EL (cell line): ENCODE measurements at places on chromosomes 5 and 9.

GRCh38 chr5:40124367-40124766, 555.3 kb upstream of the PTGER4 start:
- DNase-seq: peak; percentile 16

DNA sequence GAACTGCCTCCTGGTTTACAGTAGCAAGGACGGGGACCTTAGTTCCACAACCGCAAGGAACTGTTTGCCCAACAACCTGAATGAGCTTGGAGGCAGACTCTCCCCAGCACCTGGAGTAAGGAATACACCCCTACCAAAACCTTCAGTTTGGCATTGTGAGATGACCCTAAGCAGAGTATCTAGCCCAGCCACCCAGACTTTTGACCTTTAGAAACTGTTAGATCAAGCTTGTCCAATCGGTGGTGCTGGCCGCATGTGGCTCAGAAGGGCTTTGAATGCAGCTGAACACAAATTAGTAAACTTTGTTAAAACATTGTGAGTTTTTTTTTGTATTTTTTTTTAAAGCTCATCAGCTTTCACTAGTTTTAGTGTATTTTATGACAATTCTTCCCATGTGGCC, 86.9 kb upstream of the C9orf72 start:
- no peak for DNase-seq

DNA sequence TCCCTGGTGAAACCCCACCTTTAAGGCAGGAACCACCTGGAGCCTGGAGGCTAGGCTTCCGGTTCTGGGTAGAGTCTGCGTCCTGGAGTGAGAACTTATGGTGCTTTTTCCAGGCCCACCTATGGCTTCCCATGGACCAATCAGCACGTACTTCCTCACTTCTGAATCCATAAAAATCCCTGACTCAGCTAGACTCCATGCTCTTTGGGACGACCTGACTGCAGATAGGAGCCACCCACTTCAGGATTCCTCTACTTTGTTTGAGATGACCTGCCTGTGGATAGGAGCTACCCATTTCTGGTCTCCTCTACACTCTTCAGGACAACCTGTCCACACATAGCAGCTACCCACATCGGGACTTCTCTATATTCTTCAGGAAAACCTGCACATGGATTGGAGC, 168.8 kb upstream of the IRX2 start:
- no peak for DNase-seq

DNA sequence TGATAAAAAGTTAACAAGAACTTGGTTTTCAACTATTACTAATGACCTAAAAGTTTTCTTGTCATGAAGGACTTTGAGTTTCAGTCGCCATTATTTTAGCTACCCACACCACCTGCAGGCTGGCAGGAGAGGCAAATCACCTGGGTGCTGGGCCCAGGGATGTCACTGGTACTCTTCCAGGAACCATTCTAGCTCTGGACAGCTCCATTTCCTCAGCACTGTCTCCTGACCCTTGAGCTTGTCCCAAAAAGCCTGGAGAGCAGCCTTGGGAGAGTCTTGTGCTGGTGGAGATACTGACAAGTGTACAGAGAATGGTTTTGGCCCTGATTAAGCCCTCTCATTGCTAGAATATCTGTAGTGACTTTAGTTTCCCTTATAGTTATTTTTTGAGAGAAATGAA, 1924.1 kb upstream of the WWC1 start:
- no peak for DNase-seq

- DNase-seq: no peak
Measured at GRCh38 chr9:38724754-38725153, 4.8 kb upstream of the FAM240B start.

DNA sequence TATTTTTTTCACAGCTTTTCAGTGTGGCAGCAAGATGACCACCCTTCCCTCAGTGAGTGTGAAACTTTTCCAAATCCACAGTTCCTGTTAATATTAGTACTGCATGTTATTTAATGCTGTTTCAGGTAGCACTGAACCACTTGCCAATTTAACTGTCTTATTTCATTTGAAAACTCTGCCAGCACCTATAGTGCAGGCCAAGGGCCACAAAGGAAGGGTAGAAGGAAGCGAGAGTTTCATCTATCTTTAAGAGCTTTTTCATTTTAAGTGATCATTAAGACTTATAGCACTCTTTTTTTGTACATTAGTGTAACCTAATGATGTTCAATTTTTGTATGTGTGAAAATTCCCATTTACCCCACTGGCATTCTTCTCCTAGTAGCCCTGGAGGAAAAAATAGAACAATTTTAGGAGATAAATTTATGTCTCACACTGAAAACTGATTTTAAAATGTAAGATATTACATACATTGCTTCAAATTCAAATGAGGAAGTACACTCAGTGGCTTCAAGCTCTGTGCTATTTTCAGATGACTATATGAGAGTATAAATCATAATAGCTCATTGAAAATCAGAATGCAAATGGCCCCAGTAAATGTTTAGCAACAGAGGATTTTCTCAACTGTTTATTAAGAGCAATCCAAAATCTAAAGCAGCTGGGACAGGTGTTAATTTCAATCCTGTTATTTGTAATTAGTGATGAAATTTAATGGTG, 820.5 kb downstream of the PTPRD start:
- no peak for DNase-seq

DNA sequence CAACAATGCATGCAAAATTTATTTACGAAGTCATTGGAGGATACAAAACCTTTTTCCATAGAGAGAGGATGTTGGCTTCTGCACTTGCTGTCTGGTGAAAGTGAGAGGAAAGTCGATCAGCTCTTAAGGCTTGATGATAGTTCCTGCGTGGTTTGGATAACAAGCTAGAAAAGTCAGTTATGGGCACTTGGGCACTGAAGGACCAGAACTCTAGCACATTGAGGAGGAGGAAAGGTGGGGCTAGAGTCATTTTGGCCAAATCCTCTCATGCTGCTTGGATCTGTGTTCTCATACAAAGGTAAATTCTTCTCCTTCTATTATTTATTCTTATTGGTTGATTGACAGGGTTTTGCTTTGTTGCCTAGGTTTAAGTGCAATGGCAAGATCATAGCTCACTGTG, 245.9 kb upstream of the ADAMTSL1 start:
- no peak for DNase-seq

DNA sequence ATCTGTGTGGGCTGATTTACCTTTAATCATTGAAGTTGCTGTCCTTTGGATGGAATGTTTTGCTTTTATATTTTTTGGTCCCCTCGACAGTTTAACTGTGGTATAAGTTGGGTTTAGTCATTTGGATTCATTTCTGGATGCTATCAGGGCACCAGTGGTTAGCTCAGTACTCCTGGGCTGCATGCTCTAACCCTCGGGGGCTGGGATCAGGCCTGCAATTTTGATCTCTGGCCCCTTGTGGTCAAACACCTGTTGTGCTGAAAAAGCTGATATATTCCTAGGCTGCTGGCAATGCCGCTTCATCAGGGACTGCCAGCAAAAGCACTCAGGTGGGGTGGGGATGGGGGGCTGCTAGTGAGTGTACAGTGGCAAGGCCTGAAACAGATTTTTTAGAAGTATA, 440.4 kb upstream of the RIOK2 start:
- DNase-seq: no peak
